Upper lobe of left lung (tissue), 6 donors: ENCODE measurements at places on chromosomes 7 and 10. TPM values are rescaled to one million over a fixed set of nuclear protein-coding genes. Genes with fewer than 3 reads are reported as not detected.

Gene CASTOR2
- 8.9 TPM for total RNA-seq

Gene GPER1
- total RNA-seq: 24.7 TPM

Gene CTAGE8
- 2.9 TPM for total RNA-seq

Gene OR2A42
- total RNA-seq: 0.46 TPM

Gene SYT15B
- 50.2 TPM for total RNA-seq

Gene ZNF467
- total RNA-seq: 10.6 TPM

Gene CALML5
- total RNA-seq: not detected

Gene DNAJC9
- total RNA-seq: 16.4 TPM

Gene ASIC3
- 2.1 TPM for total RNA-seq

Gene SEMA3D
- total RNA-seq: 4.2 TPM

Gene KLHL7
- 28.3 TPM for total RNA-seq
